ENCODE measurements at places on chromosomes 4 and X.
A peak's percentile ranks its signal among the peaks of the same experiment; 100 is the strongest.

- DNase-seq, result no peak
These were observed 334.3 kb upstream of the GATB start for GRCh38 chr4:152094970-152095700.

GRCh38 chr4:25117274-25117673 lies 43.0 kb downstream of the SEPSECS start:
- no peak for DNase-seq

DNA sequence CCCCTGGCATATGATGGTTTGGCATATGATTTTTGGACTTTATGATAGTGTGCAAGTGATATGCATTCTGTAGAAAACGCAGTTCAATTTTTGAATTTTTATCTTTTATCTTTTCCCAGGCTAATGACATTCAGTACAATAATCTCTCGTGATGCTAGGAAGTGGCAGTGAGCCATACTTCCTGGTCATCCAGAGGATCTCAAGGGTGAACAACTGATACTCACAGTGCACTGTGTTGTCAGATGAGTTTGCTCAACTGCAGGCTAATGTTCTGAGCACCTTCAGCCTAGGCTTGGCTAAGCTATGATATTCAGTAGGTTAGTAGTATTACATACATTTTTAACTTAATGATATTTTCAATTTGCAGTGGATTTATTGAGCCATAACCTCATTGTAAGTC lies 405.3 kb downstream of the PCDH7 start:
- DNase-seq, result no peak

- peak; percentile 34 for DNase-seq
These were observed 30.2 kb upstream of the NKX6-1 start for GRCh38 chr4:84529169-84529751.

DNA sequence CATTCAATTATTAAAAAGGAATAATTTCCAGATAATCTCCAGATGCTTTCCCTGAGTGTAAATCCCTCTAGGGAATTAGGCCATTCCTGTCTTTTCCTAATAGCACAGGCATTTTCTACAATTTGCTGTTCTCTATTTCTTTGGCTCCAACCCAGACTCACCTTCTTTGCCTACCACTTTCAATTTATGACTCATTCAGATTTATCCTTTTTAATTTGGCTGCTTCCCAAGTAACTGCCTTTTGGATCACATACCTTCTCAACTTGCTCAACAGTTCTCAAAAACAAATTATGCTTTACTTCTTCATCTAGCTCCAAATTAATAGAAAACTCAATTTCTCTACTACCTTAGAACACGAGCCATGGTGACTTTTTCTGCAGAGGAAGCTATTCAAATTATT lies 1166.3 kb upstream of the PCDH7 start:
- DNase-seq, result peak; percentile 25

- DNase-seq, result no peak
These were observed 12.5 kb upstream of the CLNK start for GRCh38 chr4:10697086-10697485.

DNA sequence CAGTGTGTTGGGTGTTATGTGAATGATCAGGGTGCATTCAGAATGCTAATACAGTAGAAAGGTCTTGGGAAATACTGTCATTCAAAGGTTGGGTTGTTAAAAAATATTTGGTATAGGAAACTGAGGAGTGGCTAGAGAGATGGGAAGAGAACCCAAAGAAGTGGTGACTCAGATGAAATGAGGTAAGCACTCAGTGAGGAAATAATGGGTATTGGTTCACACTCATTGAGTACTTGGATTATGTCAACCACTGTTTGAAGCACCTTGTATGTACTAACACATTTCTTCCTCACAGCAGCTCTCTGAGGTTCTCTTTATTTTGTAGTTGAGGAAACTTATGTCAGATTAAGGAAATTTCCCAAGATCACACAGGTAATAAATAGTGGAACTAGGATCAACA lies 40.8 kb upstream of the NUDT6 start:
- peak; percentile 26 for DNase-seq

DNA sequence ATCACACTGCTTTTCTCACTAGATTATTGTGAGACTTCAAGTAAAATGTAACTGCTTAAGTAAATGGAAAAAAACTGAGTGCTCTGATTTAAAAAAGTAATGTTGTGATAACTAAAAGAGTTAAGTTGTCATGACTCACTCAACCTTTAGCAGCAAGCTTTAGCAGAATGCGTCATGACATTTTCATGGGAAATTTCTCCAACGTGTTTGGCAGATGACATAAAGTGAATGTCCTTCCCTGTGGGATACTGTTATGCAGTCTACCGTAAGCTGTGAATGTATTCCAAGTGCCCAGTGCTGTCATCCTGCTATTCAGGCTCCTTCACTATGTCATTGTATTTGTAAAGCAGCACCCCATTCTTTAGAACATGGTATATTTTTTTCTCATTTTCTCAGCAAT lies 136.2 kb downstream of the CPXCR1 start:
- DNase-seq, result no peak

DNA sequence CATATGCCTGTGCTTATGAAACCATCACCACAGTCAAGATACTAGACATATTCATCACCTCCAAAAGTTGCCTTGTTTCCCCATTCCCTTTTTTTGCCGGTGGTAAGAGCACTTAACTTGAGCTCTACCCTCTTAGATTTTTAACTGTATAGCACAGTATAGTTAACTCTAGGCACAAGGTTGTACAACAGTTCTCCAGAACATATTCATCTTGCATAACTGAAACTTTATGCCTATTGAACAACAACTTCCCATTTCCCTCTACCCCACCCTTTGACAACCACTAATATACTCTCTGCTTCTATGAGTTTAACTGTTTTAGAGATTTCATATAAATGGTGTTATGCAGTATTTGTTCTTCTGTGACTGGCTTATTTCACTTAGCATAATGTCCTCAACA lies 119.3 kb downstream of the ASB9 start:
- no peak for DNase-seq

GRCh38 chrX:51332188-51332942 lies at the start of gene NUDT10:
Gene NUDT10, plus strand, starts transcription at chrX:51332822. Its CDS starts 144 bp downstream, at chrX:51332966.
- DNase-seq, result no peak

- peak; percentile 48 for DNase-seq
These were observed 108.1 kb downstream of the DHX15 start for GRCh38 chr4:24476282-24476681.

- DNase-seq, result peak; percentile 16
These were observed 58.2 kb upstream of the DKK2 start for GRCh38 chr4:107094332-107094731.

DNA sequence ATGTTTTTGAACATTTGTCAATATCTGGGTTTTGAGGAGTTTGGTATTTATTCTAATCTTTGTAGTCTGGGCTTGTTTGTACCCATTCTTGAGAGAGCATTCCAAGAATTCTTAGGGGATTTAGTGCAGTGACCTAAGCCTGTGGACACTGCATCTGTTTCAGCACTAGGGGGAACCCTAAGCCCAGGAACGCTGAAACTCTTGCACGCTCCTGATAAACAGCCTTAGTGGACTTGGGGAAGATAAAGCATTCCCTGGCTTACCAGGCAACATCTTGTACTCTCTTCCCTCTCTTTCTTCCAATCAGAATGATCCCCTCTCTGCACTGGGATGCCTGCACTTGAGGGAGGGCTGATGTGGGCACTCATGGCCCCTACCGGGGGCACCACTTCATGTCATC lies 654.9 kb upstream of the HTR2C start:
- peak; percentile 18 for DNase-seq

DNA sequence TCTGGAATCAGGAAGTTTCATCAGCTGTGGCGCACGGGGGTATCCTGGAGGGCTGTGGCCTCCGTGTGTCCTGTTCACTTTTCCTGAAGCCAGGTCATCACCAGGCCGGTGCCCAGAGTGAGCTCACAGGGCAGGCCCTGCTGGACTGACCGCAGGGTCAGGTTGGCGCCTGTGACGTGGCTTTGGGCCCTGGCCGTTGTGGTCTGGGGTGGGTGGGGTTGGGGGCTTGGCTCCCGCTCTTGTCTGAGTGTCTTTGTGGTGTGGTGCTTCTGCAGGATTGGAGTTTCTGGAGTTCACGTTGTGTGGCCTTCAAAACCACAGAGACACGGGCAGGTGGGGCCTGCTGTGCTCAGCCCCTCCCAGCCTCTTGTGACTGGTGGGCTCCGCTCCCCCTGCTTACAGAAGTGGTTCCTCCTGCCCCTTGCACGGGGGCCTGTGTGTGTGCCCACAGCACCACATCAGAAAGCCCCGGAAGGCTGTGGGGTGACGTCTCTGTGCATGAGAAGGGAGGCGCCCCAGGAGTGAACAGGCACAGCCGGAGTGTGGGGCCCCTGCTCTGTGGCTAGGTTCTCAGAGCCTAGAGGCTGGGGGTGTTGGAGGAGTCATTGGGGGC lies 9.5 kb downstream of the RGS12 start:
- DNase-seq, result no peak

- no peak for DNase-seq
These were observed 435.6 kb upstream of the SMIM31 start for GRCh38 chr4:164318350-164318749.

DNA sequence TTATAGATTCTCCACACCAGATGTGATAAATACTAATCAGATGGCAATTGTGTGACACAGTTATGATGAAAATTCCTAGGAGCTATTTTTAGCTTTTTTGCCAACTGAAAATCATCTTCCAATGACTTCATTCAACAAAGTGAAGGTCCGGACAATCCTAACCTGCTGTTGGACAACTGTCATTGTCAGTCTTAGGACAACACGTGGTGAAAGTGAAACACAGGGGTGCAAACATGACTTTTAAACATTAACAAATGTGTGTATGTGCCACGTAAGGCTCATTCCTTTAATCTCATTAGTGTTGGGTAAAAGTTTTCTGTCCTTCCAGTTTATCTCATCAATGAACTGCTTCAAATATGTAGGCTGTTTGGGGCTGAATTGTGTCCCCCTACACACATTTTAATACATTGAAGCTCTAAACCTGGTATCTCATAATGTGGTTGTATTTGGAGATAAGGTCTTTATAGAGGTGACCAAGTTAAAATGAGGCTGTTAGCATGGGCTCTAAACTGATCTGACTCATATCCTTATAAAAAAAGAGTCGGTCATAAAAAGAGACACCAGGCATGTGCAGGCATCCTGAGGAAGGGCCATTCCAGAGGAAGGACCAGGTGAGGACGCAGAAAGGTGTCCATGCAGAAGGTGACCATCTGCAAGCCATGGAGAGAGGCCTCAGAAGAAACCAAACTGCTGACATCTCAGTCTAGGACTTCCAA lies 41.2 kb upstream of the SMAD1 start:
- no peak for DNase-seq
